RWPE2 (cell line): ENCODE measurements at places on chromosomes 3 and 15.

DNA sequence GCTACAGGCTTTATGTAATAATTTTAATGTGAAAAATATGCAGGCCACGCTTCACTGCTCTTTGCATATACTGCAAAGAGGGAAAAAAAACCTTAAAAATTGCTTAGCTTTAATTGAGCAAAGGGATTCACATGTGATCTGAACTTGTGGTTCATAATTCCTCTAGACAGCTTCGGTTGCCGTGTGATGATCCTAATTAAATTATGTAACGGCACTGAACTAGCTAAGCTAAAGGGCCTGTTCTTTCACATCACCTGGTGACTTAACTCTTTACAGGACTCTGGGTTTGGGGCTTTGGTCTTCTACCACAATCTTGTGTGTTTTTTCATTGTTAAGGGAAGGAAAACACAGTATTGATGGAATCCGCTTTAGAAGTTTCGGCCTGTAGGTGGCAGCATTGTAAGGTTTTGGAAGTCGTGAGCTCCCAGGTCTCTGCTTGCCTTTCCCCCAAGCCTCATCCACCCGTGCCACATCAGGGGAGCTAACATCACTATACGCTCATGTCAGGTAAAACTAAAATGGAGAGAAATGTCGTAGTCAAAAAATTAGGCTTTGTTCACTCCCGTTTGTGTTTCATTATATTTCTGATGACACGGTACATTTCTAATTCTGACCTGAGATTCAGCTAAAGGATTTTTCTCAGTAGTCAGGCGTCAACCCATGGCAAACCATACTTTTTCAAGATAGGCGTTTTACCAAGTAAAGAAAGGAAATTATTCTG, 205.6 kb upstream of the DPH6 start:
- DNase-seq, result peak; percentile 73

DNA sequence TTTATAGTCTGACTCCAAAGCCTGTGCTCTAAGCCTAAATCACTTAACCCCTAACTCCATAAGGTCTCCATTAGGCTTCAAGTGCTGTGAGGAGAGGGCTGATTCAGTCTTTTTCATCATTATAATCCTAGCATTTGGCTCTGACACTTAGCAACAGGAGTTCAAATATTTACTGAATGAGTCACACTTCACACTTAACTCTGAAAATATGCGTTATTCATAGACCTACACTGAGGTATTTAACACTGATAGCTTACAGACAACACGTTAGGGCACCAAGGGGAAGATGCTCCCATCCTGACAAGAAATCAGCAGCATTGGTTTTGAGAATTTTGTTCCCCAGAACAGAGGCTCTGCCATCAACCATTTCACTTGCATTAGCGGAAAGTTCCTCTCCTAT, 53.5 kb downstream of the MSL2 start:
- DNase-seq, result no peak

- no peak for DNase-seq
Measured at GRCh38 chr3:129576514-129577352, 29.7 kb downstream of the PLXND1 start.

GRCh38 chr3:125045965-125046364, 9.8 kb downstream of the HEG1 start:
- DNase-seq, result no peak
